Lower leg skin (tissue), 4 donors: ENCODE measurements at places on chromosomes 4 and X. TPM values are rescaled to one million over a fixed set of nuclear protein-coding genes. Genes with fewer than 3 reads are reported as not detected.

Gene FRMPD4
- total RNA-seq, result not detected

Gene TBC1D25
- total RNA-seq, result 17.6 TPM

Gene CD40LG
- total RNA-seq, result not detected

Gene SHOX
- 2.4 TPM for total RNA-seq

Gene LUZP4
- total RNA-seq, result not detected

Gene ARR3
- total RNA-seq, result 0.25 TPM

Gene PITX2
- 0.49 TPM for total RNA-seq

Gene HAND2
- total RNA-seq, result 4.8 TPM

Gene SLC6A14
- 5.0 TPM for total RNA-seq

Gene ADH1C
- not detected for total RNA-seq
